ENCODE measurements at places on chromosomes 3 and 15.

DNA sequence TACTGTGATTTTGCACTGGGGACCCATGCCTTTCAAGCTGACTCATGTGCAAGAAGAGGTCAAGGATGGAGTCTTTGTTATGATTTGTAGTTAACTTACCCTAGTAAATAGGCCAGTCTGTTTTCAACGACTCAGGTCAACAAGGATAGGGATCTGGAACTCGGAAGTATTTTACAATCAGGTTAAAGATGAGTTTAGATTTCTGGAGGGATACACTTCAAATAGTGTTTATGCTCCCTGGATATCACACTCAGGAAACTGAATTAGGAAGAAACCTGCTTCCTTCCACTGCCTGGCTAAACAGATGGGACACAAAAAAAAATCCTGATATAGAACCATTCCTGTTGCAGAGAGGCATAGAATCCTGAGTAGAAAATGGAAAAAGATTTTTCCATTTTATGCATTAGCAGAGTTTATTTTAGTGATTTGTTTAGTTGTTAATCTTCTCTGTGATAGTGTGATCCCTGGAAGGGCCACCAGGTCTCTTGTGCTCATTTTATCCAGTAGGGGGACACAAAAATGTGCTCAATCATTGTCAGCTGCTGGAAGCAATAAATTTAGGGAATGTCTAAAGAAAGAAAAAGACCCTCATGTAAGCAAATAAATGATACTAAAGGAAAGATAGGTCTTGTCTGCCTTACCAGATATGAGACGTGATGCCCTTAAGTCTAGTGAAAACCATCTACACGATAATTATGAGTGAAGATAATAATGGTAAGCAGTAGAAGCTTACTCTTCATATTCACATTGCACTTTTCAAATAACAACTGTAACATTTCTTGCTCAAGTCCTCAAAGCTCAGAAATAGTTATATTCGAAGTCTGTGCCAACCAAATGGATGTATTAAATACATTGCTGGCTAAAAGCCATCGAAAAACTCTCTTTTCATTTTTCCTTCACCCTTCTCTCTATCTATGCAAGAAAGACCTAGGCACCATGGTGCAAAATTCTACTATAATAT is 452.1 kb upstream of the KCNMB2 start:
- DNase-seq = no peak

GRCh38 chr15:101056366-101057334 is 137.5 kb downstream of the LRRK1 start:
- no peak for DNase-seq

GRCh38 chr15:85839643-85840042 is 44.9 kb upstream of the KLHL25 start:
- no peak for DNase-seq

DNA sequence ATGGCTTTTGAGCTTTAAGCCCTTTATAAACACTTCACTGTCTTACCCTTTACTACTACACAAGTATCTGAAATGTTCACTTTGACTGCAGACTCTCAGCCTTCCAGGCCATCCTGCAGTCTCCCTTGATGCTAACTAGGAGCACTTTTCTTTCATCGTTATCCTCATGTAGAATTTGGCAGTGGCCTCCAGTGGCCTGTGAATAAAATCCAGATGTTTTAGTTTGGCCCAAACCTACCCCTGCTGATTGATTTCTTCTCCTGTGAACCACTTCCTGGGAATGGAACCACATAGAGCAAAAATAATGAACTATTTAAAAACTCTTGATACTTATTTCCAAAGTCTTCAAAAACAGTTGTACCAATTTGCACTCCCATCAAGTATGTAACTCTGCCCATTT is 271.9 kb downstream of the FEZF2 start:
- DNase-seq = no peak

DNA sequence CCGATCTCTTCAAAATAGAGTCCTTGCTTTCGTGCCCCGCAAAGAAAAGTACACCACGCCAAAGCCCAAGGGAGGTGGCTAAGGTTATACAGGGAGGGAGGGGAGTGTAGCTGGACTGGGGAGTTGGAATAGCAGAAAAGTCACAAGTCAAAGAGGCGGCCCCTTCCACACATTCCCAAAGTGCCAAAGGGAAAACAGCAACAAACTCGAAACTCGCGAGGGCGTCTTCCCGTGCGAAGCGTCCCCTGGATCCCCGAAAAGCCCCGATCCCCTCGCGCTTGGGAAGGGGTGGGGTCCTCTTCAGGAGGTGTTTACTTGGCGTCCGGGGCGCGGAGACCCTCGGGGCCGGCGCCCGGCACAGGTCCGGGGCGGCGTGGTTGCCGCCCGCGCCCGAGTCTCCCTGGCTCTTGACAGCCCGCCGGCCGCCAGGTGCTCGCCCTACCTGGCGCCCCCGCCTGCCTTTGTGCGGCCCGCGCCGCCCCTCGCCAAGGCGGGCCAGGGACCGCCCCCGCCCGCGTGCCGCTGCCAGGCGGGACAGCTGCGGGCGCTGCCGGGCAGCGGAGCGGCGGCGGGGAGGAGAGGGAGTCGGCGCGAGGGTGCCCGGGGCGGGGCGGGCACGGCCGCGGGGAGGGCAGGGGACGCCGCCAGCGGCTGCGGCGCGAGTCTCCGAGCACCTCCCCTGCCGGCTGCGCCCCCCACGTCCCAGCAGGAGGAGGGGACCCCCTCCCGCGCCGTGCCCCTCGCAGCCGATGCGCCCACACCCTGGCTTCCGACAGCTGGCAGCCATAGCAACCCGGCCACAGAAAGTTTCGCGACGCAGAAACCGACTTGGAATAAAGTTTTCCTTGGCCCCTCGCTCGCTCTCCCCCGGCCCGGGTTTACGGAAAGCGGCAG is 966 bp downstream of the MYO1E start:
- no peak for DNase-seq

GRCh38 chr15:61888074-61888780 is 172.0 kb downstream of the VPS13C start:
- no peak for DNase-seq

DNA sequence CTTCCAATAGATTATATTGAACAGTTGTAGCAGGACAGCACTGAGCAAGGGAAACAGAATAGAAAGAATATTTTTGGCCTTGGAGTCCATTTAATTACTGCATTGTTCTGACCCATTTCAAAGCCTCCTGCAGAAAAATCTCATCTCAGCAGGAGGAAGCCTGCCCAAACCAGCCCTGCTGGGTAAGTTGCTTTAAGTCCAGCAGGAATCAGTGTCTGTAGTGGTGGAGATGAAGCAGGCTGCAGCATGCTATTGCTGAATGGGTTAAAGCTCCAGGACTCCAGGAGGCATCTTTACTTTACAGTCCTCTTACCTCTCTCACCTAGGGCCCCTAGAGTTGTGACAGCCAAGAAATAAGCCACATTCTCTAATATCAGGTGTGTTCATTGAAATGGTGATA is 380.3 kb upstream of the THBS1 start:
- no peak for DNase-seq

DNA sequence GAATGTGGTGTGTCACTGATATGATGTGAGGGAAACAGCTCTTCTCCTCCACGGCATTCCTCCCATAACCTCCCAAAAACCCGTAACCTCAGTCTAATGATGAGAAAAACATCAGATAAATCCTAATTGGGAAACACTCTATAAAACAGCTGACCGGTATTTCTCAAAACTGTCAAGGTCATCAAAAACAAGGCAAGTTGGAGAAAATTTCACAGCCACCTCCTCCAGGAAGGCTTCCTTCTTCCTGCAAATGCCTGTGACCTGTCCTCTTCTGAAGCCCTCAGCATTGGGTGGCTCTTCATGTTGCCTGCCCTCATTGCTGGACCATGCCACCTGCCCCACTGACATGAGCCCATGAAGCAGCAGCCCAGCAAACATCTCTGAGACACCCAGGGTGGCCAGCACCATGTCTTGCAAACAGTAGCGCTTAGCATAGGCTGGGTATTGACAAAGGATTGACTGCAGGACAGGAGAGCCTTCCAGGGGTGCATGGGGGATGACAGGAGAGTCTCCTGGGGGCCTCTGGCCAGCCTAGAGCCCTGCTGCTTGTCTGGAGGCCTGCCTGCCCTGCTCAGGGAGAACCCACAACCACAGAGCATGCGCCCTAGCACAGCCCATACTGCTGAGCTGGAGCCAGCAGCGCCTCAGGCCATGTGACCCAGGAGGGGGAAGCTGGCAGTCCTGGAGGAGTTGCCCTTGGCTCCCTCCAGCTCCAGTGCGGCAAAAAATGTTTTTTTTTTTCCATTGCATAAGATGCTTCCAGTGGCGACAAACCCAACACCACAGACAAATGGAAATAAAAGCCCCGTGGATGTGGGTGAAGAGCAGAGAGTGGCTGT is 49.7 kb downstream of the XXYLT1 start:
- DNase-seq = no peak

DNA sequence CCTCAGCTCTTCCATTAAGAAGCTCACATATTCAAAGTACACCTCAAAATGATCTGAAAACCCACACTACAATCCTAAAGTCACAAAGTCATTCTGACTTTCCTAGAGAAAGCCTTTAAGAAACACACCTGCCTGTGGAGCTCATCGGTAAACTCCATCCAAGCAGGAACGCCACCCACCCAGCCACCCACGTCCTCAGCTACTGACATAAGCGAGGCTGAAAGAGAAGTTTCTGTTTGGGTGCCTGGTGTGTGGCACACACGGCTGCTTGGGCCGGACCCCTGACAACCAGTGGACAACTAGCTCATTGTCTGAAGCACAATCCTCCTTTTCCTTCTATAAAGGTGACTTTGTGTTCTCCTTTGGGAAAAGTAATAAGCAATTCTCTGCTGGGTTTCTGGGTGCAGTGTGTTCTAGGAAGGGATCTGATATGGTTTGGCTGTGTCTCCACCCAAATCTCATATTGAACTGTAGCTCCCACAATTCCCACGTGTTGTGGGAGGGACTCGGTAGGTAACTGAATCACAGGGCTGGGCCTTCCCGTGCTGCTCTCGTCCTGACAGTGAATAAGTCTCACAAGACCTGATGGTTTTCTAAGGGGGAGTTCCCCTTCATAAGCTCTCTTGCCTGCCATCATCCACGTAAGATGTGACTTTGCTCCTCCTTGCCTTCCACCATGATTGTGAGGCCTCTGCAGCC is 26.1 kb downstream of the FAM174B start:
- DNase-seq = no peak

- DNase-seq = no peak
Measured at GRCh38 chr15:63251701-63252100, 25.7 kb upstream of the APH1B start.

- DNase-seq = no peak
Measured at GRCh38 chr15:101062063-101062462, 142.9 kb downstream of the LRRK1 start.

DNA sequence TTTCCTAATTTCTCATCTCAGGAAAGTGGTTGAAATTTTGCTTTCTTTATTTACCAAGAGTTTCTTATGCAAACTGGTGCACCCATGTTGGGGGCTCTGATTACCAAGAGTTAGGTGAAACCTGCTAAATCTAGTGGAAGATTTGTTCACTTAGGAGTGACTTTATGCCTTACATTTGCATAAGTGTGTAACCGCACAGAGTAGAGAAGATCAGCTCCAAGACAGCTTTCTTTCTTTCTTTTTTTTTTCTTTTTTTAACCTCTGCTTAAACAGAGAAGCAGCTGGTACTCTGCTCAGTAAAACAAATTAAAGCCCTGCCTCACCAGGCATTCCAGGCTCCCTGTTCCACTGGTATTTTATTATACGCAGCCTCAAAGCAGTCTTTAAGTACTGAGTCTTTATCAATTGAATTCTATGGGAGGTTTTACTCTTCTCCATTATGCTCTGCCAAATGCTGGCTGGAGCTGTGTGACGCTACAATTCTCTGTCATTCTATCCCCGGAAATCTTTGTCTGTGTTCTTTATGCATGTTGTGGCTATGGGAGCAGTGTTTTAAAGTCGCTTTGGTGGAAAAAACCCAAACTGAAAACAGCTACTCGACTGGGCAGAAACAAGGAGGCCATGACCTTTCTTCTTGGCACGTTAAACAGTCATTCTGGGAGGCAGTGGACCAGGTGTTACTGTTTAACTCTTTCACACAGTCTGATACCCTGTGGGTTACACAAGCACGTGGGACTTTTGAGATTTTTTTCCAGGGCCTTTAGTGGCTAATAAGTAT is 55.2 kb upstream of the GBE1 start:
- DNase-seq = no peak

- no peak for DNase-seq
Measured at GRCh38 chr3:30354972-30355371, 251.4 kb upstream of the TGFBR2 start.

DNA sequence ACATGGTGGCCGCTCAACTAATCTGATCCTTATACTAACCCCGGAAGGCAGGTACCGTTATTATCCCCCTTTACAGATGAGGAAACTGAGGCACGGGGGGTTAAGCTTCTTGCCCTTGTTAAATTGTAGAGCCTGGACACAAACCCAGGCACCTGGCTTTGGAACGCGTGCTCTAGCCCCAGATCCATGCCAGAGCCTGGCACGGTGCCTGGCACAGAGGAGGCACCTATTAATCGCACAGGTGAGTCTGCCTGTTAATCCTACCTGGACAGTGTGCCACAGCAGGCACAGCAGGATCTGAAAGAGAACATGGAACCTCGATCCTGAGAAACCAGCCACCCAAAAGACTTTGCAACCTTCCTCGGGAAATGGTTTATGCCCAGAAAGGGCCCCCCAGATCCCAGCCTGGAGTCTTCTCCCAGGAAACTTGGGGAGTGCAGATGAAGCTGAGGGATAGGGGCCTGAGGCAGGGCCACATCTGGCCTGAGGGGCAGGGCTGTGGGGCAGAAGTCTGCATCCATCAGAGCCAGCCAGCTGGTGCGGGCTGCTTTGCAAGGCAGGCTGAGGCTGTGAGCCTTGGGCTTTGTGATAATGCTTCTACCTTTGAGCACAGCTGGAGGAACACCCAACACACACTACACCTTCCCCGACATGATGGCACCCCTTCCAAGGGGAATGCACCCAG is 55.3 kb upstream of the SLC6A1 start:
- no peak for DNase-seq

DNA sequence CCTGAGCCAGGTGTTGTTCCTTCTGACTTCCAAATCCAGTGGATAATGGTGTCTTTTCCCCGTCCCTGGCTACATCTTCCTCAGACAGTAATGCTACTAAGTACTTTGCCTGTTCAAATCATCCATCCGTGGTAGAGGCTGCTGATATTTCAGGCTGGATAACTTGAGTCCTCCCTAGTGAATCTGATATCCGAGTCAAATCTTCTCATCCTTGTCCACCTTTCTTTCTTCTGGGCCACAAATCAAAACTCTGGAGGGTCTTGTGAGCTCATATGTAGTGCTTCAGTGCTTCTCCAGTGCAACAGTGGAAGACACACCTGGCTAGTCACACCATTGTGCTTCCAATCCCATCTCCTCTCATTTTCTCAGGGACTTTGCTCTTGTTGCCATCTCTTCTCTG is 11.2 kb downstream of the SH3GL3 start:
- no peak for DNase-seq

- no peak for DNase-seq
Measured at GRCh38 chr15:88842156-88842555, 38.9 kb downstream of the ACAN start.

- no peak for DNase-seq
Measured at GRCh38 chr15:25416693-25417092, 22.1 kb downstream of the UBE3A start.

- DNase-seq = peak; percentile 7
Measured at GRCh38 chr15:79283252-79284048, 928 bp downstream of the ANKRD34C start.

- no peak for DNase-seq
Measured at GRCh38 chr15:74793135-74794028, 11.5 kb downstream of the CSK start.

- no peak for DNase-seq
Measured at GRCh38 chr3:175274474-175275218, 415.5 kb downstream of the NAALADL2 start.

GRCh38 chr3:56060521-56061278 is 407.6 kb downstream of the ERC2 start:
- no peak for DNase-seq
